ENCODE measurements at places on chromosomes 4 and X.

DNA sequence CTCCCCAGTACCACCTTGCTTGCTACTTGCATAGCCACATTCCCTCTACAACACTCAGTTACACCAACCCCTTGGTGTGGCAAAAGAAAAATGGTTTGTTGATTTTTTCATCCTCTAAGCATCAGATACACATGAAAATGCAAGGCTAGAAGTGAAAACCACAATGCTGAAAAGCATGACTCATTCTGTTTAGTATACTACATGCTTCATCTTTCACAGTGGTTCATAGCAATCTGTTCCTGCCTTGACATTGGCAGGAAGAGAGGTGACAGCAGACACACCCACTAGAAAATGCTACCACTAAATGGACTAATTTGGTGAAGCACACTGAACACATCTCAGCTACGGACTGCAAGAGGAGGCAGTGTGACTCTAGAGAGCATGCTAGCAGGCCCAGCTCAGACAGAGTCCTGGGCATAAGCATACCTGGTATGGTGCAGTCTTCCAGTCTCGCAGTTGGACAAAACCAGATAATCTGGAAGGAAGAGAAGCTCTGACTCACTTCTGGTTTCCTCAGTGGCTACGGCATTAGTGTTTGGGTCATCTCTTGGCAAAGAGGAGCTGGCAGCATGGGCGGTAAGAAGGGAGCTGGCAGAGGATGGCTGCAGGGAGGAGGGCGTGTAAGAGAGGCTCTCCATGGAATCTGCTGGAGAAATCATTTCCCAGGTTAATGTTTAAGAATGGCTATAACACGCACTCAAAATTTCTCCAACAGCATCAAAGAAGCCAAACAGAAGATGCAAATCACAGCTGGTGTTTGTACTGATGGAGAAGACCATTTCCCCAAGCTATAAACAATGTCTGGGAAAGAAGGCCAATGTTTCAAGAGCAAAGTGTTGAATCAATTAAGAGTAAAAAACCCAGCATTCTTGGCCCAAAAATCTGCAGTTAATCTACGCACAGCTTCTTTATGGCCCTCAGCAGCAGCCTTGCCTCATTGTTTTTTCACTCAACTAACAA, 37.8 kb downstream of the GAB3 start:
- no peak for DNase-seq

DNA sequence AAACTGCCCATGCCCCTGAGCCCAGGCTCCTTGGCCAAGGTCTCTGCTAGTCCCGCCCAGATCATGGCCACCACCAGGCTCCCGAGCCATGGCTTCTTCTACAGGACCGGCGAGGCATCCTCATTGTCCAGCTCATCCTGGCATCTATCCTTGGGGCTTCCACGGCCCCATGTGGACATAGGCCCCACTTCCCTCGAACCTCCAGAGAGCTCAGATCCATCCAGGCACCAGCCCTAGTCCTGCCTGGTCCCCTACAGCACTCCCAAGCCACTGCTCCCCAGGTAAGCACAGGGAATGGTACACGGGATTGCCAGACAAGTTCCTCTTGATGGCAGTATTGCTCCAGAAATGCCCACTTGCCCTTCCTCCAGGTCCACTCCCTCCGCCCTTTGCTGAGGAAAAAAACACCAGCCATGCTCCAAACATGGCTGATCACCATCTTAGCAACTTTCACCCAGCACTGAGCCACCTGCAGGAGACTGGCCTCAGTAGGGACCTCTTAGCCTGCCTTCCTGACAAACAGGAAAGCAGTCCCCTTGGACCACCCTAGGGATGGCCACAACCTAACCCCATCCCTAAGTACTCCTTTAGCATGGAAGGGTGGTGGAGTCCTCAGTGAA, 272.1 kb upstream of the AGTR2 start:
- no peak for DNase-seq

- DNase-seq: no peak
Measured at GRCh38 chr4:40316782-40317635, 18.1 kb upstream of the CHRNA9 start.

DNA sequence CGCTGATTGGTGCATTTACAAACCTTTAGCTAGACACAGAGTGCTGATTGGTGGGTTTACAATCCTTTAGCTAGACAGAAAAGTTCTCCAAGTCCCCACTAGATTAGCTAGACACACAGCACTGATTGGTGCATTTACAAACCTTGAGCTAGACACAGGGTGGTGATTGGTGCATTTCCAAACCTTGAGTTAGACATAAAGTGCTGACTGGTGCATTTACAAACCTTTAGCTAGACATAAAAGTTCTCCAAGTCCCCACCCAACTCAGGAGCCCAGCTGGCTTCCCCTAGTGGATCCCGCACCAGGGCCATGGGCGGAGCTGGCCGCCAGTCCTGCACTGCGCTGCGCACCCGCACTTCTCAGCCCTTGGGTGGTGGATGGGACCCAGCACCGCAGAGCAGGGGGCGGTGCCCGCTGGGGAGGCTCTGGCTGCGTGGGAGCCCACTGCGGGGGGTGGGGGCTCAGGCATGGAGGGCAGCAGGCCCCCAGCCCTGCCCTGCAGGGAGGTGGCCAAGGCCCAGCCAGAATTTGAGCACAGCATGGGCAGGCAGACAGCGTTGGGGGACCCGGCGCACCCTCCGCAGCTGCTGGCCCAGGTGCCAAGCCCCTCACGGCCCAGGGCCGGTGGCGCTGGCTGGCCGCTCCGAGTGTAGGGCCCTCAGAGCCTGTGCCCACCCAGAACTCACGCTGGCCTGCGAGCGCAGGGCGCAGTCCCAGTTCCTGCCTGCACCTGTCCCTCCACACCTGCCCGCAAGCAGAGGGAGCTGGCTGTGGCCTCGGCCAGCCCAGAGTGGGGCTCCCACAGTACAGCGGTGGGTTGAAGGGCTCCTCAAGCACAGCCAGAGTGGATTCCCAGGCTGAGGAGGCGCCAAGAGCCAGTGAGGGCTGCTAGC, 608.9 kb upstream of the LCORL start:
- no peak for DNase-seq

DNA sequence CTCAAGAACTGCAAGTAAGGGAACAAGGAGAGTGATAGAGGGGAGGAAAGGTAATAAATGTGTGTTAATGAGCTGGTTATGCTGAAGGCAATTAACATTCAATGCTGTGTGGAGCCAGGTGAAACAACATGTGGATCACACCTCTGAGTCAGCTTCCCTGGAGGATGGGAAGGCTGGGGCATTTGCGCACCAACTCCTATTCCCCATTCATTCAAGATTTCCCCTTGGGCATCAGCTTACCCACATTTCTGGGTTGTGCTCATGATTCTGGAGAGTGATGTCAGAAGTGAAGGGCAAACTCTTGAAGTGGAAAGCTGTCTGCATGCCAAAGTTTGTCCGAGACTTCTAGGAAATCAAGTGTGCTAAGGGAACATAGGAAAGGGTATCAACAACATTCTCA, 461.4 kb downstream of the MID1IP1 start:
- no peak for DNase-seq

DNA sequence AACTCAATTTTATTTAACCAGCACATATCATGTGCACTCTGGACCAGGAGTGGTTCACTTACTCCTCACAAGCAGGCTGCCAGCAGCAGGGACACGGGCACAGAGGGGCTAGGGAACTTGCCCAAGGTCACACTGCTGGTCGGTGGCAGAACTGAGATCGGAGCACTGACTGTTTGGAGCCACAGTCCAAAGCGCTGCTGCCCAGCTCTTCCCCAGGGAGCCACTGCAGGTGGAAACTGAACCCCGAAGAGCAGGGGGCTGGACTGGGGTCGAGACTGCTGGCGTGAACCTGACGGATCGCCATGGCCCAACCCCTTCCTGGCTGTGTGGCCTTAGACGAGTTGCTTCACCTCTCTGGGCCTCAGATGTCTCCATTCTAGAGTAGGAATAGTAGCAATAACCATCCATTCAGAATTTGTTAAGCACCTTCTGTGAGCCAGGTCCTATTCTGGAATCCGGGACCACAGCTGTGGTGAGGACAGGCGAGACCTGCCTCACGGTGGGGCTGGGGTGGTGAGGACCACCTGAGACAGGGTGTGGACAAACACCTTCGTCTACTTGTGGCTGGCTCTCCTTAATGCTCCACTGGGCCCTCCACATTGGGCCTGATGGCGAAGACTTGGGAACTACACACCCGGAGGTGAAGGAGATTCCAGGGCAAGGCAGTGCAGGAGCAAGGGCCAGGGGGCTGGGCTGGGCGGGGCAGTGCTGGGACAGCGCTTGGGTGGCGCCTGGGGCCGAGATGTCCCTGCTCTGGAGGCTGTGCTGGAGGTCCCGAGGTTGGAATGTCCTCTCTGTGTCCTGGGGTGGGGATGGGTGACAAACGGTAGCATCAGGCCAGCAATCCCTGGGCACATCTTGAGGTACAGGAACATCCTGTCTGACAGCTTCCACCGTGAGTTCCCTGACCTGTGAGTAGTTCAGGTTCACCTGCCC, 32.0 kb upstream of the KIAA0232 start:
- no peak for DNase-seq

GRCh38 chrX:129726307-129727111, 12.3 kb upstream of the XPNPEP2 start:
- DNase-seq: no peak

GRCh38 chr4:1249731-1250526, 999 bp upstream of the CTBP1 start:
- no peak for DNase-seq

- no peak for DNase-seq
Measured at GRCh38 chr4:185573651-185574199, 38.4 kb upstream of the PDLIM3 start.

GRCh38 chr4:7721984-7722551, 217.6 kb downstream of the AFAP1 start:
- DNase-seq: no peak

GRCh38 chr4:153728151-153728550, 31.7 kb downstream of the RNF175 start:
- DNase-seq: no peak

DNA sequence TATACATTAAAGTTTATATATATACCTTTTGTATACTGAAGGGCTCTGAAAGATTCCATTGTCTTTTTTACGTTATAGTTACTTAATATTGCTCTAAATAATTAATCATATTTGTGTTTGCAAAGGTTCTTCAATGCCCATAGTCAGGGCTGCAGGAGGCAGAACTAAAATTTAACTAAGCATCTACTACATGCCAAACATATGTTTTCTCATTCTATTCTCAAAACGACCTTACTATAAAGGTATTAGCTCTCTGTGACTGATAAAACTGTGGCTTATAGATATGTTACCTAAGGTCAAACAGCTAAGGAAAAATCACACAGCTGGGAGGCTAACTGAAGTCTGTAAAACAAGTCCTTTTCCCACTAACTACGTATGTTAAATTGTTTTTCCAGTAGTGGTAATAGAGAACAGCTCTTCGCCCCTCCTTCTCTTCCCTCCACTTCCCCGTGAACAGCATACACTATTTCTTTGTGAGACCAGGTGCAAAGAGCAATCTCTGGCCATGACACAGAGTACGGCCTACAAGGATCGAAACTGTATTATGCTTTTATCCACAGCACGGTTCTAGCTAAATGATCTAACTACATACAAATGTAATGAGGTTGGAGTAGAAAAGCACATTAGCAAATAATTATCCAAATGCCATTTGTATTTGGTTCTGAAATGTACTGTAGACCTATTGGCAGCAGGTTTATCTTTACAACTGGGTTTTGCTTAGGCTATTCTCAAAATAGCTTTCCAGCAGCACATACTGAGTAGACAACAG, 1.7 kb downstream of the CNOT6L start:
- DNase-seq: no peak

GRCh38 chrX:77162777-77163176, 284.4 kb upstream of the FGF16 start:
- DNase-seq: no peak

DNA sequence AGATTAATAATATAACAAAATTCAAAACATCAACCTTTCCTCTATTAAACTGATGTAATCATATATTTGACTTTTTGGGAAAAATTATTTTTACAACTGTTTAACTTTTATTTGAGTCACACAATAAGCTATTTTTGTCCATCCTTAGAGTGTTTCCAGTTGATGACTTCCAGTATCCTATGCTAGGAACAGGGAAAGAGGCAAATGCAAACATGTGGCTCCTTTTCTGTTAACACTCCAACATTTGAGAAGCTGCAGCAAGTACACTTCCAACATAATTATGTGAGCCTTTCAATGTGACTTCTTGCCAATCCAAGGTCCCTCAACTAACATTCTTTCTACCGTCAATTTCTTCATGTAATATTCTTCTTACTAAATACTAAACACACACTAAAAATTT, 117.7 kb downstream of the PPA2 start:
- no peak for DNase-seq

DNA sequence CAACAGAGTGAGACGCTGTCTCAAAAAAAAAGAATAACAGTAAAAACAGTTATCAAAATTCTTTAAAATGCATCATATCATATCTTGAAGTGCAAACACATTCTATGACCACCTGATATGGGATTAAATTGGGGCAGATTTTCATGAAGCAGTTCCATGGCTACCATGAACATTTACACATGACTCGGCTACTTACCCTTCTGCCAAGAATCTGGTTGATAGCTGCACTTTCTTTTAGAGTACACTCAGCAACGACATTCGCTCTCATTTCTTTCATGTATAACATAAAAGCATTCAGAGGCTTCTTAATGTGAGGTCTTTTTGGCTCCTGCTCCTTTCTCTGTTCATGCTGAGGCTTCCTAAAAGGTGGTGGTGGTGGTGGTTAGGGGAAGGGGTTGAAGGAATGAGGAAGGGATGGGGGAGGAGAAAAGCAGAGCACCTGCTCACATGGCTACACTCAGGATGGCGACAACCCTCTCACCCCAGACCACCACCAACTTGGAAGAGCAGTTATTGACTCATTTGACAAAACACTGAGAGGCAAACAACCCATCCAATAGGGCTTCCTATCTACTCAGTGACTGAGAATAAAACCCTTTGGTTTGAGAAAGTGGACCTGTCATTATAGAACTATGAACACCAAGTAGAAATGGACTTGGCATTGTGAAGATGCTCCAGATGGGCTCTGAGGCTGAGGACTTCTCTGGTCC, 88.5 kb downstream of the HADH start:
- DNase-seq: no peak

DNA sequence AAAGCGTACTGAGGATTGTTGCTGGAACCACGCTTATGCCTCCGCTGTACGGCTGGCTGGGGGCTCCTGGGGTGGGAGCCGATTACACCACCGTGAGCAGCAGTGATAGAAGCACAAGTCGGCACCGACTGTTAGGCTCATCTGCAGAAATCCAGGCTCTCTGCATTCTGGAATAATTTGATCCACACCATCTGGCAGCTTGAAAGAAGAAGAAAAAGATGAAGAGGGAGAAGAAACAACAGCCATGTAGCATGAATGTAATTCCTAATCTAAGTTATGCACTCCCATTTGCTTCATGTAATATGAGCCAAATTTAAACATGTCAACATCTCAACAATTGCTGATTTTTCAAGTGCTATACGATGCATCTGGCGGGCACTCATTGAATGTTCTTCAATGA, 84.6 kb upstream of the DHX15 start:
- DNase-seq: no peak

DNA sequence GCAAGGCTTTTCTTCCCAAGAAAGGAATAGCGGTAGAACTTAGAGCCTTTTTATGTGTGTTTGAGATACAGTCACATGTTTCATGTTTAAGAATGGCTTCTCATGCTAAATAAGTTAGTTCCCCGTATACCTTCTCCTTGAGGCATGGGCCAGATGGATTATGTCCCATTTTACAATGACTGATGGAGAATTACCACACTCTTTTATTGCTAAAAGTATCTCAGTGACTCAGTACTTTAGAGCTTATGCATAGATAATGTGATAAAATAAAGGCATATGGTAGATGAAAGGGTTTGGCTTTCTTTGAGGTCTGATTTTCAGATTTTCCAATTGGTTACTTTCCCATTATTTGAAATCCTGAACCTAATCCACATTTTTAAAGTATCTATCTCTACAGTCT, 121.8 kb upstream of the BMPR1B start:
- no peak for DNase-seq

- no peak for DNase-seq
Measured at GRCh38 chrX:118510111-118510510, 14.5 kb downstream of the DOCK11 start.
